ENCODE measurements at places on chromosomes 16 and 17.

- no peak for DNase-seq
These were observed 20.9 kb downstream of the RPRML start for GRCh38 chr17:46958041-46958591.

DNA sequence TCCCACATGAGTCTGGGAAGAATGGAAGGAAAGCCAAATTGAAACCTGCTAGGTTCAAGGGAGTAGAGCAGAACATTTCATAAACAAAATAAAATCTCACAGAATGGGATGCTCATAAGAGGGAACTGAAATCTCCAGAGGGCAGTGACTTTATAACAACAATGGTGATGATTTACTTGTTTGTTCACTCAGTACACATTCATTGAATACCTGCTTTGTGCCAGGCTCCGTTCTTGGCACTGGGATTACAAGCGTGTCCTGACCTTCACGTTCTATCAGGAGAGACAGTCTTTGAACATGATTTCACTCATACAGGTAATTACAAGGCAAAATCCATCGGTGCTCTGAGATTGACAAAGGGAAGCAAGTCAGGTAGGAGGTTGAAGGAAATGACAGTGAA is 356.3 kb downstream of the HAPSTR1 start:
- DNase-seq = no peak

- DNase-seq = no peak
These were observed 42.6 kb upstream of the ZNF469 start for GRCh38 chr16:88339930-88340754.

DNA sequence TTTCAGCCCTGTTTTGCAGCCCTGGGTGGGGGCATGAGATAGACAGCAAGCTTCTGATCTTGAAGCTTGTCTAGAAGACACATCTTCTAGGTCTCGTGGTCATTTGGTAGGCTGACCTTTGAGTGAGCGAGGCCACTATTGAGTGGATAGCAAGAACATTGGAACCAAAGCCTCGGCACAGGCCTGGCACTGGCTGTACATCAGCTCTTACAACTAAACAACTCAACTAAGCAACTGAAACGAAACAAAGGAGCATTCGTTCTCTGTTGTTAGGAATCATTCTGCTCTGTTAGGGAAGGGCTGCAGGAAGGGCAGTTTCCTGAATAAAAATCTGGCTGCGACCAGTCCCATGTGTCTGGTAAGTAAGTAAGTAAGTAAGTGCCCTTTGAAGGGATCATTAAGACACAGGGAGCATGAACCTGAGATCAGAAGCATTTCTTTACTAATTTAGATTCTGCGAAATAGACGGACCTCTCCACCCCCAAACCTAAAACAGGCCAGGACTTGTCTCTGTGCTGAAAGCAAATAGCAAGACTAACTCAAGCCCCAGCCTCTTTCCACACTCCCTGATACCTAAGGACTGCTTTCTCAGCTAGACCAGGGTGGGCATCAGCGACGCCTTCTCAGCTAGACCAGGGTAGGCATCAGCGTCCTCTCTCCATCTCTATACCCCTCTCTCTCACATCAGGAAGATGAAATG is 22.7 kb downstream of the CYB561 start:
- DNase-seq = no peak

- DNase-seq = no peak
These were observed 46.7 kb downstream of the C16orf82 start for GRCh38 chr16:27113341-27113841.

DNA sequence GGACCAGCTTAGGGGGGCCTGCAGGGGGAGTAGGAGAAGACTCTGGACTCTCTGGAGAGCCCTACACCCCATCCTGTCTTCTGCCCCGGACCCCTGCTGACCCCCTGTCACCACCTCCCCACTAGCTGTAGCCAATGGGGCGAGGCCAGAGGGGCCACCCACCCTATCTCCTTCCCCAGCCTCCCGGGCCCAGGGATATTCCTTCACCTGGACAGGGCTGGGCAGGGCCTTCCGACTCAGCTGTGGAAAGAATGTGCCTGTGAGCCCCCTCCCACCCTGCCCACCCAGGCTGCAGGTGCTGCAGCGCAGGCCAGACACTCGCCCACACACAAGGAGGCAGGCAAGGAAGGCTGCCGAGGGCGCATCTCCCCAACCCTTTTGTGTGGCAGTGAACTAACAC is 23.0 kb downstream of the TSPOAP1 start:
- no peak for DNase-seq

DNA sequence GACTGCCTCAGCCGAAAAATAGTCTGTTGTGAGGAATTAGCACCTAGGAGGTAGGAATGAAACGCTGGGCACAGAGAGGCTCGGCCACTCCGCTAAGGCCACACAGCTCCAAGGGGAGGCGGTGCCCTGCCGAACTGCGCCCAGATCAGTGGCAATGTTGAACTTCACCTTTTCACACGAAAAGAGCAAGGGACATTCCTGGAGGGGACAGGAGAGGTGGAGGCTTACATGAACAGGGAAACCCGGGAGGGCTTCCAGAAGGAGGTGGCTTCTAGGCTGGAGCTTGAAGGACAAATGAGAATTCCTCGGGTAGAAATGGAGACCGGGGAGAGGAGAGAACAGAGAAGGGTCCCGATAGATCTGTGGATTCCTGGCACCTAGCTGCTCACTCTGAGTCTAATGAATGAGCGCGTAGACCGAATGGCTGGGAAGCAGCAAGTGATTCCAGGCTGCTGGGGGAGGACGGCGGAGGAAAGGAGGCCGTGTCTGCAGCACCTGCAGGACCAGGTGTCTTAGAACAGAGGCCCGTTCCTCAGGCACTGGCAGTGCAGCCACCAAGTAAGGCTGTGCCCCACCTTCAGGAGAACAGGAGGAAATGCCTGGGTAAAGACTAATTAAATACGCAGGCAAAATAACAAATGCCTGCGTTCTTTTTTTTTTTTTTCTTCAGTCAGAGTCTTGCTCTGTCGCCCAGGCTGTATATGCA is 722 bp upstream of the SLC38A10 start:
- DNase-seq = peak; percentile 56

DNA sequence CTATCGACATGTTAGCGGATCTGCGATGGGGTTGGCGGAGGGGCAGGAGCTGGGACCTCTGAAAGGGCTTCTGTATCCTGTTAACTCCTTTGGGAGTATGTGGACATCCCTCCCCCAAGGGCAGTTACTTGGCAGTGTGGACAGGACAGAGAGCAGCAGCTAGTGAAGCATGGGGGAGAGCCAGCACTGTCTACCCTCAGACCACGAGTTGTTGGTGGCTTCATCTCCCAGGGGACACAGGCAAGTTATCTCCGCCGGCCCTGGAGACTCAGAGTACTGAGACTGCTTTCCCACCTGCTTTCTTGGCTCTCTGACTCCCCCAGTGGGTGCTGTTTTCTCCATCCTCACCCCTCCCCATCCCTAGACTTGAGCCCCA is 5.3 kb upstream of the GFAP start:
- no peak for DNase-seq

DNA sequence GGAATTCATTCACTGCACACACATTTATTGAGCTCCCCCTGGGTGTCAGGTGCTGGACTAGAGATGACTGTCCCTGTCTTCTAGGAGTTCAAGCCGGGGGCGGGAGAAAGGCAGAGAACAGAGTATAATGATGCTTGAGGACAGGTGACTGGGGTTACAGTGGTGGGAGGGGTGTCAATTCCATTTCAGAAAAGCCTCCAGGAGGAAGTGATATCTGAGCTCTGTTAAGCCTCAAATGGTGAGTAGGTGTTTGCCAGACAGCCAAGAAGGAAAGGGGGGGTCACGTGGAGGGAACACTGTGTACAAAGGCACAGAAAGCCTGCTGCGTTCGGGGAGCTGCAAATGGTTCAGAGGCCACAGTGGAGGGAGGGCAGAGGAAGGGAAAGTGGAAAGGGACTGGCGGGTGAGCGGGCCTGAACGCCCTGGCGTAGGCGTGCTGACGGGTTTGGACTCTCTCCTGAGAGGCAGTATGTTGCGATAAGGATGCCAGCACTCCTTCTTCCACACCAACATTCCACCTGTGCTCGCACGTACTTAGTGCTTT is 9.7 kb upstream of the NXPH3 start:
- DNase-seq = peak; percentile 43

GRCh38 chr17:49557312-49558024 is 18.2 kb upstream of the NXPH3 start:
- DNase-seq = peak; percentile 54

- no peak for DNase-seq
These were observed 80.1 kb downstream of the ABCC6 start for GRCh38 chr16:16143038-16143763.

DNA sequence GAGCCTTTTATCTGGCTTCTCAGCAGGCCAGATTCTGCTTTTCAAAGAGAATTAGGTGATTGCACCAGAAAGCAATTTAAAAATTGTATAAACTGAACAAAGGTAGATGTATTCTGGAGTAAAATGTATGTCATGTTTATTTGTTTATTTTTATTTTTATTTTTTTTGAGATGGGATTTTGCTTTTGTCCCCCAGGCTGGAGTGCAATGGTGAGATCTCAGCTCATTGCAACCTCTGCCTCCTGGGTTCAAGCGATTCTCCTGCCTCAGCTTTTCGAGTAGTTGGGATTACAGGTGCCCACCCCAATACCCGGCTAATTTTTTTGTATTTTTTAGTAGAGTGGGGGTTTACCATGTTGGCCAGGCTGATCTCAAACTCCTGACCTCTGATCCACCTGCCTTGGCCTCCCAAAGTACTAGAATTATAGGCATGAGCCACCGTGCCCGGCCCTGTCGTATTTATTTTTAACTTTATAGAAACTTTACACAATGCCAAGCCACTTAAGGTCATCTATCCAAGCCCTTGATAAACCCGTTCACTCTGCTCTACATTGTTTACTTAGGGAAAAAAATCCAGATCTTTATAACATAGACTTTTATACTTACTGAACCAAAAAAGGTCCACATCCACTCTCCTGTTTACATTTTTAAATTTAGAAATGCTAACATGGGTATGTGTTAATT is 22.7 kb upstream of the GOT2 start:
- no peak for DNase-seq

- peak; percentile 82 for DNase-seq
These were observed 13.1 kb upstream of the MSI2 start for GRCh38 chr17:57243171-57243622.

DNA sequence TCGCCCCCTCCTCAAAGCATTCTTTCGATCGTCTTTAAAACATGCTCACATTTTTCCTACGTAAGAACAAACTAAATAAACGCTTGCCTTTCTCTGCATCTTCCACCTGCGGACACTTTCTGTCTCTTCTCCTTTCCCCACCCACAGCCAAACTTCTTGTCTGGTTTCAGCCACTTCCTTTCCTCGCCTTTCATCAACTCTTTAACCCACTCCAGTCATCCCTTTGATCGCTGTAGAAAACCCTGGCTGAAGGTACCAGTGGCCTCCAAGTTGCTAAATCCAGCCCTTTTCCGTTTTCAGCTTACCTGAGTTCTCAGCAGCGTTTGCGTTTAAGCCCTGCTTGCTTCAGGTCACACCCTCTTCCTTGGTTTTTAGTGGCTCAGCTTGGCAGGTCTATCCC is 483 bp downstream of the RPA1 start:
- peak; percentile 37 for DNase-seq

DNA sequence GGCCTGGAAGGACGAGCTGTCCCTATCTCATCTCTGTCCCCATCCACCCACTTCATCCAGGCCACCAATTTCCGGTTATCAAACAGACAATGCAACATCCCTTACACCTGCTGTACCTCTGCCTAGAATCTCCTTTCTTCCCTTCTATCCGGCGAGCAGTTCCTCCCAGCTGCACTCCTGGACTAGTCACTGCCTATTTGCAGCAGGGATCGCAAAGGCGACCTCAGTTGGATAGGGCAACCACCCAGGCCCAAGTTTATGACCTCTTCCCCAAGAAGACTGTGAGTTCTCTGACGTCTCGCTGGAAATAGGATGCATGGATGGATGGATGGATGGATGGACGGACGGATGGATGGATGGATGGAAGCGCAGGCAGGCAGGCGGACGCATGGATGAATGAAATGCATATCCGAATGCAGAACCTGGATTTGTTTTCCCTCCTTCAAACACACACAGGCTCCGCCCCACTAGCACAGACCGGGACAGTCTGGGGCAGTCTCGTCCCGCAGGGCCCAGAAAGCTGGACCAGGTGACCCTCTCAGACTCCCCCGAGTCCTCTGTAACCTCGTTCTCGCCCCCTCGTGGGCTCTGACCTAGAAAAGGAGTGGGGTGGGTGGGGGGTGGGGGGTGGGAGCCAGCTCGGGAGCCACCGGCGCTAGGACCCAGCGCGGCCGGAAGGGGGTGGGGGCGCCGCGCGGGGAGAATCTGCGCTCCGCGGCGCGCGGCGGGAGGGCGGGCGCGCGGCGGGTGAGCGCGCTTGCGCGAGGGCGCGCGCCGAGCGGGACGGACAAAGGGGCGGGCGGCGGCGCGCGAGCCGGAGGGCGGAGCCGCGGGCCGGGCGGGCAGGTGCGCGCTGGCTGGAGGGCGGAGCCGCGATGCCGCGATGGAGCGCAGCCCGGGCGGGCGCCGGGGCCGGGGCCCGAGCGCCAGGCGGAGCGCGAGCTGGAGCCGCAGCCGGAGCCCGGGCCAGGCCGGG is at the start of gene SBK1:
Gene SBK1, plus strand, starts transcription at position 875 of the 976 bp plus-strand sequence. CDS start 24,867 bp downstream, outside the sequence.
- peak; percentile 87 for DNase-seq

DNA sequence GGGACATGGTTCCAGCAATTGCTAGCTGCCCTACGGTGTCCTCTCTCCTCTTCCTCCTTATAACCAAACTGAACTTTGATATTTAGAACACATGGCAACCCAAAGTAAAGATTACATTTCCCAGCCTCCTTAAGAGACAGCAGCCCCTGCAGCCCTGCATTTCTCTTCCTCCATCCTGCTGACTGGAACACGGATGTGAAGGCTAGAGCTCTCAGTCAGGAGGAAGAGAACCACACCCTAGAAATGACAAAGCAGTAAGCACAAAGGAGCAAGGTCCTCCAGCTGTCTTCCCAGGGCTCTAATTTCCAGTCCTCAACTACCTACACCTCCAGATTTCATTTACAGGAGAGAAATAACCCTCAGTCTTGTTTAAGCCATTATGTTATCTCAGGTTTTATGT is 10.9 kb downstream of the DYNC1LI2 start:
- no peak for DNase-seq

- peak; percentile 76 for DNase-seq
These were observed 7.9 kb upstream of the PAM16 start for GRCh38 chr16:4358831-4359561.

- no peak for DNase-seq
These were observed 282.3 kb upstream of the CCL2 start for GRCh38 chr17:33972763-33973162.

Measured in stimulated activated CD4-positive, alpha-beta T cell treated with anti-CD3 and anti-CD28 coated beads, Interleukin-15, amount 100 ng/mL, for 24 hours (primary cell).